ENCODE measurements at places on chromosomes 1 and 21.

GRCh38 chr1:229146647-229147046 lies 124.3 kb upstream of the RAB4A start:
- no peak for DNase-seq

DNA sequence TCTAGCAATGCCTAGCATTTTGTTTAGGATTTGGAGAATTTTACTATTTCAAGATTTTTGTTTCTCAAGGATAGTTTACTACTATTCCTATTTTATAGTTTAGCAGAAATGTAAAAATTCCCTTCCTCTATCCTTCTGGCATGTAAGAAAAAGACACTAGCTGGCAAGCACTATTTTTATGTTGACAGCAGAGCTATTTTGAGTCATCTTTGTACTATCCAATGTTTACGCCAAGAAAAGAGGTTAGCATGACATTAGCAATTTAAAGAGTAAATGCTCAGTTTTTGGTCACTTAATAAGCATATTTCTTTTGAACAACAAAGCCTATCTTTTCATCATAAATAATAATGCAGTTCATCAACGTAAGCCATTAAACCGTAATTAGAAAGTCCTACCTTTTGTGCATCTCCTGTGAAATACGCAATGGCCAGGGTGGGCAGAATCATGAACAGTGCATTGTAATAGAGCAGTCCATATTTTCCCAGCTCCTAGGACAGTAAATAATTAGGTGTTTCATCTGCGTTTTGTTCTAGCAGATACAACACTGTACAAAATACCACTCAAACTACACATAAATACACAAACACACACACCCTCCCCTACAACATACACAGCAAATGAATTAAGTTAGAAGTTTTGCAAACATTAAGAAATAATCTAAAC lies 12.0 kb downstream of the SLC35D1 start:
- DNase-seq: no peak

DNA sequence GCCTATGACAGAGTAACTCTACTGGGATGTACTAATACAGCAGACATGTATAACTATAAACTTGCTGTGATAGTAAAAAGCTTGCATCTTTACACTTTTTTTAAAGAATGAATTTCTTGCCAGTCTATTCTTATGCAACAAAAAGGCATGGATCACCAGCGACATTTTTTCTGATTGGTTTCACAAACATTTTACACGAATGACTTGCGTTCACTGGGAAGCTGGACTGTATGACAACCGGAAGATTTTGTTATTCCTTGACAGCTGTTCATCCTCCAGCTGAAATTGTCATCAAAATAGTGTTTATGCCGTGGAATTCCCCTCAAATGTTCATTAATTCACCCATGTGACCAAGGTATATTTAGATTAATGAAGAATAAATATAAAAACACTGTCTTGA lies 131.0 kb downstream of the XPR1 start:
- DNase-seq: no peak

GRCh38 chr1:14517841-14518180 lies 80.7 kb upstream of the KAZN start:
- DNase-seq: no peak
